ENCODE measurements at places on chromosomes 3 and 15. TPM values are rescaled to one million over a fixed set of nuclear protein-coding genes. Genes with fewer than 3 reads are reported as not detected.

DNA sequence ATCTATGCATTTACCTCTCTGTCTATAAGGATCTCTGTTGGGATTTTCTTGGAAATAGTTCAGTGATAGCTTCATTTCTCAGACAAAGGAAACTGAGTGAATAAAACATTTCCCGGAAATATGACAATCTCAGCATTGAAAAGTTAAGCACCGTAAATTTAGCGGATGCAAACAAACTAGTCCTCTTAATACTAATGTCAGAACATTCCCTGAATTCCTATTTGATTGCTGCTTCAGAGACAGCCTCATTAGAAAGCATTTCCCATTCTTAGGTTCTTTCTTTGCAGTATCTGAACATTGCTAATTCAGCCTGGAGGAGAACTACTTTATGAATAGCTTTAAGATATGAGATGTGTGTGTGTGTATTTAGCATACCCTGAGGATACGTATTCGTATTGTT is 101.3 kb downstream of the NR2F2 start:
- DNase-seq, result no peak

- no peak for DNase-seq
Measured at GRCh38 chr15:65839354-65839901, 29.9 kb upstream of the RAB11A start.

The PAK6 gene
- polyA plus RNA-seq, result not detected

DNA sequence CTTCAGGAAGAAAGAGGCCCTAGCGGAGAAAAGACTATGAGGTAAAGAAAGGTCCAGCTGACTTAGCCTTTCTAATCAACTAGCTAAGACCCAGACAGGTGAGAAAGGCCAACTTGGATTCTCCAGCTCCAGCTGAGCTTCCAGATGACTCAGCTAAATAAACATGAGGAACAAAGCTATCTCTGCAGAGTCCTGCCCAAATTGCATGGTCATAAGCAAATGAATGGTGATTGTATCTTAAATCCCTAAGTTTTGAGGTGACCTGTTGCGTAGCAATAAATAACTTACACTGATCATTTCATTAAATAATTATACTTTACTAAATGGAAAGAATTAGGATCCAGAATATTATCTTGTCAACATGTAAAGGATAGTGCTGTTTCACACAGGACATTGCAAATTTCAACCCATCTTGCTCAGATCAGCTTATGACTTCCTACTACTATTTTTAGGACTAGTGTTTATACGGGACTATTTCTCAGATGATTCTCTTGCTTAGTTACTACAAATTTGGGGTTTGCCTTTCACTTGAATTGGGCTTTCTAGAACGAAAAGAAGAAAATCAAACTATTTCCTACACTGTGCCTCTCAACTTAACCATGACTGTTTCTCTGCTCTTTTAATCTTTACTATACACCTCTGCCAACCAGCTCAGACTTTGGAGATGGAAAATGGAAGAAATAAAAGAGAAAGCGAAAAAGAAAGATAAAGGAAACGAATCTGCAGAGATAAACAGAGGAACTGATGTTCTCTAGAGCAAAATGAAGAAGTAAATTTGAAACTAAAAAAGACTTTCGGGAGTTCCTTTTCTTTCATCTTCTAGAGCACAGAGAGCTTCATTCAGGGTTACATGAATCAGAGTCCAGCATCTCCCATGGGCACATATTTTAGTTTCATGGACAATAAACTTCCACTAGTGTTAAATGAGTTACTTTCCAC is 6.6 kb upstream of the ADGRG7 start:
- DNase-seq, result peak; percentile 50

The IL16 gene
- polyA plus RNA-seq, result 182 TPM

DNA sequence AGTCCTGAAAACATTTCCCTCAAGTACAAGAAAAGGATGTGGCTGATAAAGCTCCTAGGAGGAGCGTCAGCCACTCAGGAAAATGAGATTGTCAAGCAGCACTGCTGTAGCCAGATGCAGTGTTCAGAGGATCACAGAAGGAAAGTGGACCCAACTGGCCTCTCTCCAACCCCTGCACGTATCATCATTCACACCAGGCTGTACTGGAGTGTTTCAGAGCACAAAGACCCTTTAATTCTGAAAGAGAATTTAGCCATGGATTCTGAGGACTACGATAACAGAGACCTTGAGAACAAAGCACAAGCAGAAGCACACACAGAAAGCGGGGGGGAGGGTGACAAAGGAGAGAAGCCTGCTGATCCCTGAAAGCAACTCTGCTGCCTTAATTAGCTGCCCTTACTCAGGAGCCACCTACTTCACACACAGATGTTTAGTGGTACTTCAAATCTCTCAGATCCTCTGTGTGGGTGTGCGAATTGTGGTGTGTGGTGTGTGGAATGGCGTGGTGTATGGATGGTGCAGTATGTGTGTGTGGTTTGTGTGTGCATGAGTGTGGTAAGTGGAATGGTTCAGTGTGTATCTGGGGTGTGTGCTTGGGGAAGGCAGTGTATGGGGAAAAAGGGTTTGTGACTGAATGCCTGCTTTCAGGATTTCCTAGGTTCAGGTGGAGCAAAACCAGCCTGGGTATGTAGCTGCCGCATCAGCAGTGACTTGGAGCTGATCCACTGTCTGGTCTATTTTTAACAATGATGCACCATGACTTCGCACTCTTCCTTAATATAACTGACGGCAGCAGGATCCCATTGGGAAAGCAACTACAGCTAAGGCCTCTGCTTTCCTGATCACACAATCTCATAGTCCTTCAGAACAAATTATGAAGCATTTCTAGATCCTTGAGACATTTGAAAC is 192.5 kb downstream of the RSL24D1 start:
- no peak for DNase-seq

DNA sequence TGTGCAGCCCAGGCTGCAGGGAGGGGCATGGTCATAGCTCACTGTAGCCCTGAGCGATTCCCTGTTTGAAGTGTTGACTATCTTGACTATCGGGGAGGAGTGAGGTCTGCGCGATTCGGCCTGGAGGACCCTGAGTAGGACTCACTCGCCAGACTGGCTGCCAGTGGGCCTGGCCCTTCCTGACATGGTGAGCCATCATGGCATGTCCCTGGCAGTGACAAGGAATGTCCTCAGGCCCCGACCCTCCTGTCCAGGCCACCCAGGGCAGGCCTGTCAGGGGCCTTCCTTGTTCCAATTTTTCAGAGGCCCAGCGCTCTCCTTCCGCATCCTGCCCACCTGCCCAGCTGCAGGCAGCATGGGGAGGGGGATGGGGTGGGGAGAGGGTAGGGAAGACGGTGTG is 5.2 kb upstream of the OCA2 start:
- DNase-seq, result no peak

DNA sequence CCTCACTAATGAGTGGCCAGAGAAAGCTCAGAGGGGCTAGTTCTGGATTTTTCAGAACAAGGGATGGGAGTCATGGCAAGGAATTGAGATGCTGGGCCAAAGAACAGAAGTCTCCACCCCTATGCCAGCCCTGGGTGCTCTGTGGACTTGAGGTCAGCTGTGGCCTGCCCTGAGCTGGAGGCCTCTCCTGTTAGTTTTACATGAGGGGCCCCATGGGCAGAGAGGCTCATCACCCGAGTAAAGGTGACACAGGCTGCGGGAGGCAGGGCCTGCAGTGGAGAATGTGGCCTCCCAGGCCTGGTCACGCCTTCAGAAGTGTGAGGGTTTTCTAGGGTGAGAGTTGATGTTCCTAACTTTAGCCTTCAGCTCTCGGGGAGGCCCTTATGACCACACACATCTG is 44.9 kb downstream of the ABHD5 start:
- DNase-seq, result no peak

GRCh38 chr15:40306908-40307307 is 827 bp downstream of the PLCB2 start:
- no peak for DNase-seq

The PIGB gene
- 22.8 TPM for polyA plus RNA-seq

DNA sequence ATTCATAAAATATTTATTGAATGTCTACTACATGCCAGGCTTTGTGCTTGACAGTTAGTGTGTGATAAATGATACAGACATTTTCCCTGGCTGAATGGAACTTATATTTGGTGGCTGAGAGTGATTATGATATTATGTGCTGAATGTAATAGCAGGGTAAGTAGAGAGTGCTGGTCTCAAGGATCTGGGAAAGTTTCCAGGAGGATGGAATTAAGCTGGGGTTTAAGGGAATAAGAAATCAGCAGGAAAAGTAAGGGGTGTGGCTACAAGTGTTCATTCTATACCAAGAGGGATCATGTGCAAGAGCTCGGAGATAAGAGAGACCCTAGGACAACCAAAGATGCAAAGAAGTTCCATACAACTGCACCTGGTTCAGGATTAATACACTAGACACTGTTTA is 500.1 kb upstream of the CFAP20DC start:
- no peak for DNase-seq

- DNase-seq, result no peak
Measured at GRCh38 chr15:92454555-92455105, 60.9 kb downstream of the ST8SIA2 start.

- DNase-seq, result no peak
Measured at GRCh38 chr3:1056744-1057143, 36.1 kb upstream of the CNTN6 start.

DNA sequence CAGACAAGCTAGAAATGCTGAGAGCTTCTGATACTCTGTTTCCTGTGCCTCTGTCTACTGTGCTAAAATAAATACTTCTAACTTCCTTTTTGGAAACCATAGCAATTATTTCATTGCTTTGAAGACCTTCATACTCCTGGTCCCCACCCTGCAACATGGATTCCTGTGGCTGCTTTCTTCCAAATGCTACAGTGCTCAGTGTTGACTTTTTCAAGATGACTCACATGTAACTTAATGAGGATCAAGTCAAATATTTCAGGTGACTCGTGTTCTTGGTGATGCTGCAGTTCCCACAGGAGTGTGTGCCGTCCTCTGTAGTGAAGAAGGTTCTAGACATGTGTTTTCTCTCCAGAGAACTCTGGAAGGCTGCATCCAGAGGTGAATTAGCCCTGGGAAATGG is 288.6 kb downstream of the CLSTN2 start:
- no peak for DNase-seq

The FAM81A gene
- polyA plus RNA-seq, result 23.1 TPM

GRCh38 chr3:48885753-48886152 is 12.9 kb downstream of the SLC25A20 start:
- no peak for DNase-seq

- DNase-seq, result peak; percentile 2
Measured at GRCh38 chr3:98733053-98733811, 29.9 kb upstream of the ST3GAL6 start.

Data from naive B cell (primary cell).